Neuronal stem cell (in vitro differentiated cells): ENCODE measurements at places on chromosomes 7 and 10.

DNA sequence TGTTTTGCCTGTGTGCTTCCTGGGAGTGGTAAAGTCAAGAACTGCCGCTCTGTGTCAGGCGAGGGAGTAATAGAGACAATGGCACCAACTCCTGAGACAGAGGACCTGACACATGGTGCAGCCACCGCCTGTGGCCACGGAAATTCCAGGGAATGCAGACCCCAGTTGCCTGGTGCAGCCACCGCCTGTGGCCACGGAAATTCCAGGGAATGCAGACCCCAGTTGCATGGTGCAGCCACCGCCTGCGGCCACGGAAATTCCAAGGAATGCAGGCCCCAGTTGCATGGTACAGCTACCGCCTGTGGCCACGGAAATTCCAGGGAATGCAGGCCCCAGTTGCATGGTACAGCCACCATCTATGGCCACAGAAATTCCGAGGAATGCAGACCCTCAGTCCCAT lies 8.7 kb downstream of the DIP2C start:
- no peak for DNase-seq

DNA sequence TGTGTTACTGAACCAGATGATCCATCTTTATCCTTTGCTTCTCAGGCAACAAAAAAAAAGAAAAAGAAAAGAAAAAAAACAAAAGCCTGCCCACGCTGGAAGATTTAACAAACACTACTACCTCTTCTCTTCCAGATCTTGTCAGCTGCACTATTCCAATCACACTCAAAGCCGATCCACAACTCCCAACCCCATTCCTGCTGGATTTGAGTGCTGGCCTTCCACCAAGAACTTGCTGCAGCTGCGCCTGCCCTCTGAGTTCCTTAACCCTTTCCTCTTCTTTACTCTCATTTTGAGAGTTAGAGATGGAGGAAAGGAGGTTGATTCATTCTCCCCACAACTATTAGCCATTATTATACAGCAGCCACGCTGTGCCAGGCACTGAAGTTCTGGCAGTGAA lies 16.0 kb upstream of the ITGA8 start:
- DNase-seq, result no peak

DNA sequence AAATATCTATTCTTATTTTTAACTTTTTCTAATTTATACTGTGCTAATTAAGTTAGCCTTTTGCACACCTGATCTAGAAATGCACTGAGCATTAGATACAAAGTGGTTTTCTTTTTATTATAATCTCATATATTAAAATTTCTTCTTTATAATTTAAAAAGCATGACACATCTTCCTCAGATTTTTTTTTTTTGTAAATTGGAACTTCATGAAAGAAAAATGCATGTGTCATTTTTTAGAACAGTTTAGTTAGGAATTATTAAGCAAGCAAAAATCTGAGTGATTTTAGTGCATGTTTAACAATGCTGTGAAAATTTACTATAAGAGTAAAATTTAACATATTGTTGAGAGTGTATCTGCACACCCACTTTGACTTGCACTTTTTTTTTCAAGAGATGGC lies 367.9 kb downstream of the TFEC start:
- no peak for DNase-seq

- no peak for DNase-seq
Observed at GRCh38 chr7:114588506-114588905, 173.9 kb downstream of the FOXP2 start.

DNA sequence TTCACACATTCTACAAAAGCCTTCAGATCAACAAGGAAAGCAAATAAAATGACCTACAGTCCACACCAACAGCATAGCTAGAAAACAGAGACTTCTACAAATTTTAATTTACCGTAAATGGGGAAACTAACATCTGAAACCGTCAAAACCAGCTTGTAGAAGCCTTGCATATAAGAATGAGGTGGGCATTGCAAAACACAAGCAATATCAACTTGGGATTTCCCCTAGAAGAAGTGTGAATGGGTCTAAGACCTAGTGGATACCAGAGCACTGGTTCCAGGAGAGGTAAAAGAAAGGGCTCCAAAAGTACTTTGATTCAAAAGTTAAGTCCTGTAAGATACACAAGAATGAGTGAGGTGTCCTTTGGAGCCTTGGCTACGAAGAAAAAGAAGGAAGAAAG lies 18.7 kb downstream of the RTKN2 start:
- DNase-seq, result no peak

GRCh38 chr10:90133606-90134005 lies 432.2 kb downstream of the KIF20B start:
- DNase-seq, result no peak

- no peak for DNase-seq
Observed at GRCh38 chr7:22671177-22671879, 55.7 kb upstream of the IL6 start.

- no peak for DNase-seq
Observed at GRCh38 chr7:6175645-6176044, 96.8 kb downstream of the CYTH3 start.

DNA sequence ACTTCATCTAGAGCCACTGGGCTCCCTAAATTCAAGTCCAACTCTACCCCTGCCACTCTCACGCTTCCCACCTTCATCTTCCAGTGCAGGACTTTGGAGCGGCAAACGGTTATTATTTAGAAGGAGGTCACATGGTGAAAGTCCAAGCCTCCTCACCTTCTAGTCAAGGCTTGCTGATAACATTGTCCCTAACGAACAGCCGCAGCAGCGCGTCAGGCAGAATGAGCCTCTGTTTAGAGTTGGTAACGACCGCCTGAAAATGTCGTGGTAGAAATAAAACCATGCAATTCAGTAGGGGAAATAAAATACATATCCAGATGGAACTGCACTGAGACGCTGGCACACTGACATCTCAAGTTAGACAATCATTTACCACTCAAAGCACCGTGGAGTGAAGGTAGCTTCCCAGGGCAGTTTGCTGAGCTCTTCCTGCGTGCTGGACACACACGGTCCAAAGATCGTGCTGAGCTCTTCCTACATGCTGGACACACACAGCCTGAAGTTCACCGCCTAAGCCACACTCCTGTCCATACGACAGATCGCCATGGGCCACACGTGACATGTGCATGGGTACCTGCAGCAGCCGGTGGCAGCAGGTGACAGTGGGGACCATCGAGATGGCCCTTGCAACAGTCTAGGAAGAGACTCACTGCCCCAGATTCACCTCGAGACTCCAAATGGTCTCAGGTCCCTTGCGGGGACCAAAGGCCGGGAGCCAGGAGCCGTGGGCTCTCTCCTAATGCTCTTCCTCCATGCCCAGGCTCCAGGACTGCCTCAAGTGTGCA lies 323.5 kb downstream of the PTPRN2 start:
- no peak for DNase-seq

- no peak for DNase-seq
Observed at GRCh38 chr7:83451501-83452045, 197.4 kb downstream of the SEMA3E start.

GRCh38 chr10:97048649-97049427 lies 136.9 kb downstream of the SLIT1 start:
- DNase-seq, result no peak

DNA sequence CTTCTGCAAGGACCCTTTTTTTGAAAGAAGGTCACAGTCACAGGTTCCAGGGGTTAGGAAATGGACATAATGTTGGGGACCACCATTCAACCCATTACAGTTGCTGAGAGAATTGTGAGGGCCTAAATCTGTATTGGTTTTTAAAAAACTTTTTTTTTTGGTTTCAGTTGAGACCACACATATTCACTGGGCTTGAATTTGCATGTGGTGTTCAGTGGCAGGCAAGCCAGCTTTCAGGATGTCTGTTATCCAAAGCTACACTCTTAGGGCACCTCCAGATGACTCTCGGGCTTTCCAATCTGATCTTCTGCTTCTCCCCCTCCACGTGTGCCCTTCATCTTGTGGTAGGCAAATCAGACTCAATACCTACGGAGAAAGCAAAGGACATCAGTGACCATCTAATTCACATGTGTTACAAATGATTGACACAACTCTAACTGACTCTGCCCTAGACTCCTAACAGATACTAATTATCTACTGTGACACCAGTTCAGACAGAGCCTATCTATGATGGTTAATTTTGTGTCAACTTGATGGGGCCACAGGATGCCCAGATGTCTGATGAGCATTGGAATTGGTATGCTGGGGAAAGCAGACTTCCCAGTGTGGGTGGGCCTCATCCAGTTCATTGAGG lies 93.3 kb upstream of the ELMO1 start:
- DNase-seq, result no peak

DNA sequence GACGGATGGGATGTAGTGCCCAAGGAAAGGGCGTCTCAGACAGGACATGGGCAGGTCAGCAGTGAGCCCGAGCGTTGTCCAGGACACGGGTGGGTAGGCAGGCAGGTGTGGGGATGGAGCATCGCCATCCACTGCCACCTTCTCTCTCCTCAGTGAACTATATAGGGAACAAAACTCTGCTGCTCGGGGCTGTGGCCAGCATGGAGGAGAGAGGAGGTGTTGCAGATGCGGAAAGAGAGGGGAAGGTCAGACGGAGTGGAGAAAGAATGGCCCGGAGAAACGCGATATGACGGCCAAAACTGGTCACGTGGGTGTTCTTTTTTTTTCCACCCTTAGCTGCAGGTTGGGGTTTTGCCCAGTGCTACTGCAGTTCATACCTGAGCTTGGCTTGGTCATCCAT lies 71.2 kb downstream of the GRID1 start:
- DNase-seq, result no peak

GRCh38 chr7:38040831-38041230 lies 120.4 kb downstream of the EPDR1 start:
- no peak for DNase-seq

GRCh38 chr7:44971188-44971901 lies 7.5 kb downstream of the MYO1G start:
- DNase-seq, result no peak

DNA sequence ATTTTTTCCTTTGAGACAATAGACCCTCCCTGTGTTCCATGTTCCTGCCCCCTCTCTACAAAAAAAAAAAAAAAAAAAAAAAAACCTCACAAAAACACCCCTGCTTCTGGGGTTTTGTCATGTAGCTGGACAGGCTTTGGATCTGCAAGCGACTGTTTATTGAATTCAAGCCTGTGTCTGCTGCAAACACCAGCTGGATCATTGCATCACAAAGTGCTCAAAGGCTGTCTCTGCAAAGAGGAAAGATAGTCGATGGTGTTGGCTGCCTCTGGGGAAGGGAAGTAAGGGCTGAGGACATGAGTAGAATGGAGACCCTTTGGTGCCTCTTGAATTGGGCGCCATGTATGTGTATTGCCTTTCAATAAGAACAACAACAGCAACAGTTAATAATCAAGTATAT lies 471.2 kb downstream of the PLXNA4 start:
- DNase-seq, result no peak

DNA sequence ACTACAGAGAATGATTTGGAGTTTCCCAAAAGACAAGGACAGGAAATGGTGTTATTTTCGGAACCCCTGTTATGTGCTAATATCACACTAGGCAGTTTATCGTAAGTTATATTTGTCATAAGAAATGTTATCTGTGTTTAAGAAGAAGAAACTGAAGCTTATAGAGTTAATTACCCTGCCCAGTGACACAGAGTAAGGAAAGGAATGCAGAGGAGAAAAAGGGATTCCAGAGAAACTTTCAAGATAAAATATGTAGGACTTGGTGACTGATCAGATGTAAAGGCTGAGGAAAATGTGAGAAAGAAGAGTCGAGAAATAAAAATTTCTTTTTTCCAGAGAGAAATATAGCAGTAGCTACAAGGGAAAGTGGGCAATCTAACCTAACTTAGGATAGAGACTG lies 63.5 kb upstream of the ZNF746 start:
- DNase-seq, result no peak

GRCh38 chr7:142879060-142879459 lies 6.5 kb downstream of the TRPV6 start:
- no peak for DNase-seq

GRCh38 chr7:74306730-74307469 lies 17.7 kb downstream of the CLIP2 start:
- DNase-seq, result no peak

GRCh38 chr7:54978364-54979116 lies 40.3 kb upstream of the EGFR start:
- no peak for DNase-seq

DNA sequence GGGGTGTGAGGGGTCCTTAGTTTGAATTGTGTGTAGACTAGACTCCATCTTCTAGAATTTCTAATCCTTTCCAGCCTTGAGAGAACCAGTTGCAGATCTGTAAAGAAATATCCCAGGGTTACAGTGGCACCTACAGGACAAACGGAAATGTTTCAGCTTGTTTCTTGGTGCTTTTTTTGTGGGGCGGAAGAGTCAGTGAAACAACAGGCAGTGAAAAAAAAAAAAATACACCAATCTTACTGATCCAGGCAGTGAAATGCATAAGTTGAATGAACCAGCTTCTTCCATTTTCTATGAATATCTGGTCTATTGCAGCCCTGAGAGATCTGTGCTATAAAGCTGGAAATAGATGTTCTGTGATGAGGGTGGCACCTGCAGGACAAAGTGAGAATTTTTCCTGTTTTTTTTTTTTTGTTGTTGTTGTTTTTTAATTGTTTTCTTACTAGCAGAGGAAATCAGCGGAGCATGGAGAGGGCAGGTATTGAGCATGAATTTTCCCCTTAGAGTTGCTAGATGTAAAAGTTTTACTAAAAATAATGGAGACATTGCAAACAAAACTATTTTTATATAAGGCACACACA lies 81.9 kb upstream of the DYNC1I1 start:
- DNase-seq, result peak; percentile 35

DNA sequence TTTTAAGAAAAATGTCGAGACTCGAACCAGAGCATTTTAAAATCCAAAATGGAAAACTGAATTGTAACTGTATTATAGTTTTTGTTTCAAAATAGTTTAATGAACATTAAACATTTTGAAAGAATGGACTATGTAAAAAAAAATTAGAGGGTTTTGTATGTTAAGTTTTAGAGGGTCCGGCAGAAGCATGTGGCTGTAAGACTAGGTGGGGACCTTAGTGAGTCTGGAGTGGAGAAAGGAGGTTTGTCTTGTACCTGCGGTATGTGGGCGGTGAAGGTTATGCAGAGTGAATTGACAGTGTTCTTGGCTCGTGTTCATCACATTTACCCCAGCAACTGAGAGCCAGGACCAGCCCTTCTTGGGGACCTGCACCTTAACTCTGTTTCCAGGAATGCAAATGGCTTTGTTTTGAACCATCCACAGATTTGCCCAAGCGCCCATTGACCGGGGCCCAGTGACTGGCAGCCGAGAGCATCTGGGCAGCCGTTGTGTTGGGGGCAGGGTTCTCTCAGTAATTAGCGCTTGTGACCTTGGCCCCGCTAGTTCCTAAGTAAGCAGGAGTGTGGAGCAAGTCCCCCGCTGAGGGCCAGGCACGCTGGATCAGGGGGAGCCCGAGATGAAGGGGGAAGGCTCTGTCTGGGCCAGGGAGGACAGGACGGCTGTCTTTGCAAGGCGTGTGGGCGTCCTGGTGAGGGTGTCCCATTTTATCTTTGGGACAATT lies 1.4 kb upstream of the KLF6 start:
- DNase-seq, result no peak

- DNase-seq, result no peak
Observed at GRCh38 chr10:88116971-88117626, 253.7 kb downstream of the PTEN start.

- no peak for DNase-seq
Observed at GRCh38 chr7:130107949-130108674, 37.8 kb downstream of the KLHDC10 start.

DNA sequence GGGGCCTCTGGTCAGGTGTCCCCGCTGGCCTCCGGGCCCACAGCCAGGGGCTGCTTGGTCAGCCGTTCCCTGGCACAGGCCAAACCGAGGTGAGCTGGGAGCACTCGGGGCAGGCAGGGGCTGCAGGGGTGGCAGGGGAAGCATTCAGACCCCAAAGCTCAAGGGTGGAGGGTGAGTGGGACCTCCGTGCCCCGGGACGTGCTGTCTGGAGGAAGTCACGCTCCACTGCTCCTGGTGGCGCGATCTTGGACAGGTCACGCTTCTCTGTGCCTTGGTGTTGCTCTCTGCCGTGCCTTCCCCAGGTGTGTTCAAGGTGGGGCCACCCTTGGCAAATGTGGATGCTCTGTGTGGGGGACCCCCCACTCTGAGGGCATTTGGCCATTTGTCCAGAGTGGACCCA lies 24.6 kb upstream of the ELFN1 start:
- no peak for DNase-seq
